ENCODE measurements at places on chromosomes 13 and 19.
A peak's percentile ranks its signal among the peaks of the same experiment; 100 is the strongest.

GRCh38 chr13:108643646-108644353 lies 14.4 kb downstream of the MYO16 start:
- peak; percentile 44 for DNase-seq

DNA sequence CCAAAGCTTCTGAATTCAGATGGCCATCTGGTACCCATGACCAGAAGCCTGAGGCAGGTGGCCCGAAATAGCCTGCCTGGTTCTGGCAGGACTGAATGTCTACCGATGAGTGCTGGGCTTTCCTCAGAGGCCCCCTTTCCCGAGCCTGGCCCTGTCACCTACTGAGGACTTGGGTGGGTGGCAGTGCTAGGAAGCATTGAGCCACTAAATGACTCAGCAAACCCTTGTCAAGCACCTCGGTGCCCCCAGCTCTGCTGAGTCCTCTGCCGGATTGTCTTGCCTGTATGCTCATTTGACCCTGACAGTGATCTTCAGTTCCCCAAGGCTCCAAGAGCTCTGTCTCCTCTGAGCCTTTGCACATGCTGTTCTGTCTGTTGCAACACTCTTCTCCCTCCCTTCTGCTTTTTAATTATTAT lies 17.9 kb downstream of the PPP1R37 start:
- DNase-seq, result no peak

- DNase-seq, result no peak
These were observed 111.0 kb downstream of the FNDC3A start for GRCh38 chr13:49086722-49087121.

- no peak for DNase-seq
These were observed 45.8 kb downstream of the RUBCNL start for GRCh38 chr13:46341112-46341711.

GRCh38 chr19:17751103-17751911 lies at the start of gene FCHO1:
TSS of gene FCHO1 (plus strand) at chr19:17751477. CDS start at chr19:17755165, 3,688 bp downstream.
- DNase-seq, result no peak

DNA sequence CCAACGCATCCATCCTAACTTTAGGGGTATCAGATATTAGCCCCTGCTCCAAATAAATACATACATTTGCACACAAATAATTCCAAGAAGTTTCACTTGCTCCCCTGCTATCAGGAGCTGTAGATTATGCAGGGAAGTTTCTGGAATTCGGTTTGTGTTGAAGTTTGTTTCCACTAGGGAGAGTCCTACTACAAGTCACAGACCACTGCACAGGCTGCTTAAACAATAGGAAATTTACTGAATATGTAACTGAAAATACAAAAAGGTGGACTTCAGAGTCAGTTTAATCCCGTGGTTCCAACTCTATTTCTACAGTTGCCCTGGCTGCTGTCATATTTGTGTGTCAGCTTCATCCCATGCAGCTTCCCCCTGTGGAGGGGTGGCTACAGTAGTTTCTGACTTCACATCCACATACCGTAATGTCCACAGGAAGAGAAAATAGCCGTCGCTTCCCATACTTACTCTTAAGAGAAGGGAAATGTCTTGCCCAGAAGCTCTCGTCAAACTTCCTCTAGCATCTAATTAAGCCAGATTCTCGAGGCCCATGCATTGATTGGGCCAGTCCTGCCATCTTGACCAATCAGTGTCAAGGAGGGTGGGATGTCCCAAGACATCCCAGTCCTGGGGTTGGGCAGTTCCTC lies 286.6 kb downstream of the COG6 start:
- DNase-seq, result no peak

DNA sequence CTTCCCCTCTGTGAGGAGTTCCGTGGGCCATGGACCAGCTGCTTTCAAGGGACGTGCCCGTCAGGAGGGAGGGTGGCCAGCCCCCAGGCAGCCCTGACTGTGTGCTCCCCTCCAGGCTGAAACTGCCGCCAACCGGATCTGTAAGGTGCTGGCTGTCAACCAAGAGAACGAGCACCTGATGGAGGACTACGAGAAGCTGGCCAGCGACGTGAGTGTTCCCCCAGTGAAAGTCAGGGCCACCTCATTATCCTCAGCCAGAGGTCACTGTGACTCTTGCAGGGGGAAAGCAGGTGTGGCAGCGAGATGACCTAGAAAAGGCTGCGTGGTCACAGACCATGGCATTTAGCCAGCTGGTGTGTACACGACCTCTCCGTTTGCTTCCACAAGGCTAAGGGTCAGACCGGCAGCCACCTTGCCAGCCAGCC lies 29.9 kb downstream of the CAPN12 start:
- no peak for DNase-seq

DNA sequence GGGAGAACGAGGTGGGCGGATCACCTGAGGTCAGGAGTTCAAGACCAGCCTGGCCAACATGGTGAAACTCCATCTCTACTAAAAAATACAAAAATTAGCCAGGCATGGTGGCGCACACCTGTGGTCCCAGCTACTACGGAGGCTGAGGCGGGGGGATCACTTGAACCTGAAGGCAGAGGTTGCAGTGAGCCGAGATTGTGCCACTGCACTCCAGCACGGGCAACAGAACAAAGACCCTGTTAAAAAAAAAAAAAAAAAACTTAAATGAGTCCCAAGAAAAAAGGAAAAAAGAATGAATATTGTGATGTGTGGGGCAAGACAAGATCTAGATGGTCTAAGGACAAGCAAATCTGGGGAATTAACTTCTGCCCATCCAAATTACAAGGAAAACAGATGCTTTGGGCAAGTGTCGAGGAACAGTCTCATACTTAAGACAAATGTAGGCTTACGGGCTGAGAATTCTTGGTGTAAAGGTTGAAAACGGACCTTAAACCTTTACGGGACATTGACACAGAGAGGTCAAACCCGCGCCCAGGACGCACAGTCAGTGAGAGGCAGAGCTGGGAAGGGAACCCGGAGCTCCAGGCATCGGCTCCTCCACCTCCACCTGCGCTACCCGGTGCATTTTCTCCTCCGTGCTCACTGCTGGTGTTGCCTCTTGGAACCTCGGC lies 656 bp upstream of the ZNF324 start:
- DNase-seq, result no peak

GRCh38 chr13:21066946-21067345 lies 5.6 kb upstream of the LATS2 start:
- no peak for DNase-seq

Measured in NCI-H345 (cell line).